Tibial artery (tissue), 4 donors: ENCODE measurements at places on chromosomes 1 and 21.

- H3K4me1 ChIP-seq, result no peaks in the 10 kb centered on the region
- DNase-seq, result no peak
- no peaks in the 10 kb centered on the region for H3K27me3 ChIP-seq
- H3K36me3 ChIP-seq, result no peaks in the 10 kb centered on the region
- H3K4me3 ChIP-seq, result no peak overlapping the region
Observed at GRCh38 chr1:86149591-86149990, 7.0 kb downstream of the COL24A1 start.

- H3K36me3 ChIP-seq, result no peaks in the 10 kb centered on the region
- no peaks in the 10 kb centered on the region for H3K27me3 ChIP-seq
- DNase-seq, result no peak
Observed at GRCh38 chr1:75126611-75127101, 7.5 kb upstream of the LHX8 start.

- no peaks in the 10 kb centered on the region for H3K36me3 ChIP-seq
- H3K27ac ChIP-seq, result no peak overlapping the region
- DNase-seq, result no peak
- H3K27me3 ChIP-seq, result no peaks in the 10 kb centered on the region
Observed at GRCh38 chr21:42676808-42677207, 23.4 kb downstream of the PDE9A start.

GRCh38 chr1:119371815-119372214, 3.2 kb downstream of the HAO2 start:
- H3K27me3 ChIP-seq, result no peaks in the 10 kb centered on the region
- H3K4me3 ChIP-seq, result no peak overlapping the region
- H3K27ac ChIP-seq, result no peak overlapping the region
